Liver (tissue), 10 donors: ENCODE measurements at places on chromosomes 13 and 19.
A peak's percentile ranks its signal among the peaks of the same experiment; 100 is the strongest.

GRCh38 chr13:108629181-108629752 is at the start of gene MYO16:
TSS of gene MYO16 (plus strand) at chr13:108629611. CDS start at chr13:108629845, 234 bp downstream.
- no peak for DNase-seq

GRCh38 chr19:850221-850978 is 1.7 kb upstream of the ELANE start:
- DNase-seq: no peak

GRCh38 chr13:111460548-111461444 is 140.4 kb downstream of the TEX29 start:
- DNase-seq: peak; percentile 17

GRCh38 chr19:3151563-3152418 is 16.0 kb downstream of the GNA15 start:
- DNase-seq: no peak

GRCh38 chr19:43362179-43362578 is 8.7 kb downstream of the CD177 start:
- no peak for DNase-seq

- DNase-seq: no peak
Measured at GRCh38 chr13:73492811-73493210, 434.0 kb downstream of the KLF5 start.

DNA sequence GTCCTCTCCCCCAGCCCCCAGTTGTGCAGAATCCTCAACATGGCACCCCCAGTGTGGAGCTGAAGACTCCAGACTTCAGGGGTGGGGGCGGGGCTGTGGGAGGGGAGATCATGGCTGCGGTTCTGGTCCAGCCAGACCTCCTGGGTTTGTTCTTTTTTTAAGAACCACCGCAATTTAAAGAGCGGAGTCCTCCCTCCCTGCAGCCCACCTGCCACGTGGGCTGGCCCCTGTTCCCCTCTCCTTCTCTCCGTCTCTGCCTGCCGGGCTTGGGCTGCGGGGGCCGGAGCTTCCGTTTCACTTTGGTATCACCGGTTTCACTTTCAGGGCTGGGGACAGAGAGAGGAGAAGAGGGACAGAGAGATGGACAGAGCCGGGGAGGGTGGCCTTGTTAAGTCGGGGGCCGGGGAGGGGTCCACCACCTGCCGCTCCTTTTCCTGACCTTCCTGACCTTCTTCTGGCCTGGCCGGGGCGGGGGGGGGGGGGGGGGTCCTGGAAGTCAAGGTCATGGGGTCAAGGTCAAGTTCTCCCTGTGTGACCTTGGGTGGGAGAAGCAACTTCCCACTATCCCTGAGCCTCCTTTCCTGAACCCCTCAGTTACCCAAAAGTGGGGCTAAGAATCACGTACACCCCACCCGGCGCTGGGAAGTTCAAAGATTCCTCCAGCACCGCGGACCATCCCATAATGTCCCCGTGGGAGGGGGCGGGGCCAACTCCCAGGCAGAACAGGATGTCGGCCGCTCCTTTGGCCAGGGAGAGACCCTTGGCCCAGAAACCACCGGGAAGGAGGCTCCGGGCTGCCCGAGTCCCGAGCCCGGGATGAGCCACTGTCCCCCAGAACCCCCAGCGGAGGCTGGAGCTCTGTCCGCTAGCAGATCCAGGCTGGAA is 11.3 kb upstream of the ZBTB7A start:
- DNase-seq: no peak

DNA sequence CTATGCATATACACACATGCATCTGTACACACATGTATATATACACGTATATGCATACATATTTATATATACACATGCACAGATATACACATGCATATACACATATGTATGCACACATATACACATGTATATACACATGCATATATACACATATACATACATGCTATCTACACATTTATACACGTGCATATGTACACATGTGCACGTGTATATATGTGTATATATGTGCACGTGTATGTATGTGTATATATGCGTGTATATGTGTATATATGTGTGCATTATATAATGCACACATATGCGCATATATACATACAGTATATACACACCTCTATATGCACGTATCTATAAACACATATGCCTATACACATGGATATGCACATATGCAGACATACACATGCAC is 17.8 kb downstream of the ARHGEF7 start:
- DNase-seq: no peak

- DNase-seq: peak; percentile 76
Measured at GRCh38 chr19:44657211-44657921, 13.7 kb downstream of the PVR start.

DNA sequence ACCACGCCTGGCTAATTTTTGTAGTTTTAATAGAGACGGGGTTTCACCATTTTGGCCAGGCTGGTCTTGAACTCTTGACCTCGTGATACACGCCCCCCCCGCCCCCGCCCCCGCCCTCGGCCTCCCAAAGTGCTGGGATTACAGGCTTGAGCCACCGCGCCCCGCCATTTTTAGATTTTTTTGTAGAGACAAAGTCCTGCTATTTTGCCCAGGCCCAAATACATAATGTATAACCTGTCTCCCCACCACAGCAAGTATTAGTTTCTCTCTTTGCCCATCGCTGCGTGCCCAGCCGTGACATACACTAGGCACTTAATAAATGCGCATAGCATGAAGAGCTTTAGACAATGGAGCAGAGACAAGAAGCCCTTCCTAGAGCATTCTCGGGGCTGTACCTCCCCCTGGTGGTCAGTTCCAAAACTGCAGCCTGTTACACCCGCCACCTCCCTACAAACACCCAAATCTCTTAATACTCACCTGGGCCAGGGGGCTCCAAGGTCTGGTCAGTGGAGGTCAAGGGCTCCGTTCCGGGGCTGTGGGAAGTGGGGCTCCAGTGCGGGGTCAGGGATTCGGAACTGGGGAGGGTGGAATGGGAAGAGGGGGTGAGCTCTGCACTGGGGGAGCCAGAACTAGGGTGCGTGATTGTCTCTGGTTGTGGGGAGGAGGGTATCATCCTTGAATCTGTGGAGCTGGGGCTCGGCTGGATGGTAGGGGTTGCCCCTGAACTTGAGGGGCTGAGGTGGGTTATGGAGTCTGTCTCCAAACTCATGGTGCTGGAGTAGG is 22.5 kb downstream of the IQCN start:
- peak; percentile 87 for DNase-seq

- DNase-seq: no peak
Measured at GRCh38 chr13:29452773-29453616, 142.5 kb downstream of the SLC7A1 start.

DNA sequence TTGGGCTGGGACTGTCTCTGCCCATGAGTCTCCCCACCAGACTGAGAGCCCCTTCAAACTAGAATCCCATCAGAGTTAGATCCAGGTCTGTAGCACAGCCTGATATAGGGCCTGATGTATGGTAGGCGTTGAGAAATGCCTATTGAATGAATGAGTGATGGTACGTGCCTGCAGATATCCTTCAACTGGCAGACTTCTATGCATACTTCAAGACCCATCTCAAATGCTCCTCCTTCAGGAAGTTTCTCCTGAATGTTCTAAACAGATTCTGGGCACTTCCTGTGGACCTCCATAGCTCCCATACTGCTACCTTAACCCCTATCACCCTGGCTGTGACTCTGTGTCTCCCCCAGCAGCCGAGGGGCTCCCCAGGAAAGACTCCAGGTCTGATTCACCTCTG is 48.2 kb downstream of the KCNC3 start:
- no peak for DNase-seq

DNA sequence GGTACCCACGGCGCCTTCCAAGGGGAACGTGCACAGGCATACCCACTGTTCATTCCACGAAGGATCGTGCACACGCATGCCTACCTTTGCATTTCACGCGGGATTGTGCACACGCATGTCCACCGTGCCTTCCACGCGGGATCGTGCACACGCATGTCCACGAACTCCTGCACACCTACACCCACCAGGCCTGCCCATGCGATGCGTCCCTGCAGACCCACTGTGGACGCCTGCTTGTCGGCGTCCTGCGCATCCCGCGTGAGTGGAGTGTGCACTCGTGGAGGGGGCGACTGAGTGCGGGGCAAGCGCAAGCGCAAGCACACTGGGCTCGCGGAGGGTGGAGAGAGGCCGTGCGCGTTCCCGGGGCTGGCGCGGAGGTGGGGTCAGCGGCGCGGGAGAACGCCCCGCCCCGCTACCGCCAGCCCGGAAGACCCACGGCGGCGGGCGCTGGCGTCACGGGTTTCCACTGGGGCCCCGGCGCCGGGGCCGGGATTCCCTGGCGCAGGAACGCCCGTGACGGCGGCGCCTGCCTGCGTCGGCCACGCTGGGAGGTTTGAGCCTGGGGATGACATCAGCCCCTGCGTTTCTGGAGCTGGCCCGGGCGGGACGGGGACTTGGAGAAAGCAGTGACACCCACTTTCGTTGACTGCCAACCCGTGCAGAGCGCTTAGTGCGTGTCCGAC is 18.7 kb downstream of the GADD45B start:
- DNase-seq: no peak

- DNase-seq: no peak
Measured at GRCh38 chr13:114124431-114124830, 8.0 kb downstream of the RASA3 start.

DNA sequence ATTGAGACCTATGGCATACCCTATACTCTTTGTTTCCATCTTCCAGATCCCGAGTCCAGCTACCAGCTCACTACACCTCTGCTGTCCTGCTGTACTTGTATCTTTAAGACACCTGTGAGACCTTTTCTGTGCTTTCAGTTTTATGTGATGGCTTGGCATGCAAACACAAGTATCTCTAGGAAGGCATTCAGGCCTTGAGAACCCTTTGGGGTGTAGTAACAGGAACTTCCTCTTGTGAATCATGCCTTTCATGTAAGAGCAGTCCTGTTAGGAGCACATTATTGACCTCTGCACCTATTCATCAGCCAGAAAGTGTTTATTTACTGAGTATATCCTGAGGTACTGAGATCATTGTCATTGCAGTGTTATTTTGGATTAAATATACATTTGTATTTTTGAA is 87.0 kb upstream of the HTR2A start:
- DNase-seq: no peak

GRCh38 chr13:47502166-47502565 is 498.9 kb downstream of the SUCLA2 start:
- no peak for DNase-seq

- DNase-seq: no peak
Measured at GRCh38 chr19:3404324-3405260, 38.2 kb downstream of the NFIC start.

- DNase-seq: no peak
Measured at GRCh38 chr13:50742353-50742752, 101.1 kb downstream of the DLEU7 start.

DNA sequence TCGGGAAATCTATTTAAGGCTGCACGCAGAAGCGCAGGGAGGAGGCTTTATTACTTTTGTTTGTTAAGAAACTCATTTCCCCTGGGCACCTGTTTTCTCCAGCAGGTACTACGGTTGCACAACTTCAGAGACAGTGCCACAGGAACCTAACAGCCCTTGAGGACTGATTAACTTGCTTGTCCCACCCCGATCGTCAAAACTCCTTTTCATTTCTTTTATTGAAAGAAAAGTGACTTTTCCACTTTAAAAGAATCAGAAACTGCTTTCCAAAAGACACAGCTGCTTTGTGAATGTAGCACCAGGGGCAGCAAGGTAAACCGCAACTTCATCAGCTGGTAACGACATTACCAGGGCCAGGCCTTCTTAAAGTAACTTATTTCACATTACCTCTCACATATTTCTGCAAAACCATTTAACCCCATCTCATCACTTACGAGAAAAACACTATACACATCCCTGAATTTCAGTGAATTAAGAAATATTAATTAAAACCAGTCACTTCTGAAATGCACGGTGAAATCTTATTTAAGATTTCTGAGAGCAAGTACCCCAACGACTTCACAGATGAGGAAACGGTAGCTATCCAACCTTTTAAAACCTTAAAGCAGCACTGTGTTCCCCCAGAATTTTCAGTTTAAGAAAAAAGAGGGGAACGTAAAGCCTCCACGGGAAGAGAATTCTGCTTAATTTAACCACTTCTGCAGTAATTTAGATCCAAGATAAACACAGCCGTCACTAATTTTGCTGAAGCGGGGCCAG is 1.4 kb downstream of the ANKRD10 start:
- DNase-seq: no peak

GRCh38 chr13:30720172-30720869 is 15.0 kb upstream of the ALOX5AP start:
- DNase-seq: no peak

GRCh38 chr13:23644527-23645138 is 74.4 kb downstream of the TNFRSF19 start:
- no peak for DNase-seq

DNA sequence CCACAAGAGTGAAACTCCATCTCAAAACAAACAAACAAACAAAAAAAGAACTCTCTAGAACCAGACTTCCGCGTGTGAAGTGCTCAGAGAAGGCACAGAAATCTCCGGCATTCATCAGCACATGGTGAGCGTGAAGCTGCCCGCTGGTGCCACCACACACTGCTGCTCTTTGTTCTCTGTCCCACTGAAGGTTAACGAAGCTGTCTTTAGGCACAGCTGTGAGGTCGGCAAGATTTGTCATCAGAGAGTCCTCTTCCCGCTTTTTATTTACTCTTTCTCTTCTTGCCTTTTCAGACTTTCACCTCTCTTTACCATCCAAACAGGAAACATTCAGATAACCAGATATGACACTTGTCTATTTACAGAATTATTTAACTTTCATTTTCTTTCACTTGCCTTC is 115.2 kb upstream of the ARGLU1 start:
- no peak for DNase-seq

DNA sequence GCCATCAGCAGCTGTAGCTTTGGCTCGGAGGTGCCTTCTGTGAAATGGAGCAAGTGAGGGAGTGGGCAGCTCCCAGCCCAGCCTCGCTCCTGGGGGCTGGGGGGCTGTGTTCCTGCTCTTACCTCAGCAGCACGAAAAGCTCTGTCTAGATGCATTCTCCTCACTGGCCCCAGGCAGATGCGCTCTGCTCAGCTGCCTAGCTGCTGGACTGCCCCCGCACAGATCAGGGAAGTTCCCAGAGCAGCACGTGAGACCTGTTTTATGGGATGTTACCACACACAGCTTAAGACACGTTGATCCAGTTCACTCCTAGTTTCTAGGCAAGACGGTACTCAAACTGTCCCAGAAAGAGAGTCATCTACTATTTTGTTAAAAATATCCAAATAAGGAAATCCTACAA is 13.6 kb downstream of the LCP1 start:
- DNase-seq: no peak

DNA sequence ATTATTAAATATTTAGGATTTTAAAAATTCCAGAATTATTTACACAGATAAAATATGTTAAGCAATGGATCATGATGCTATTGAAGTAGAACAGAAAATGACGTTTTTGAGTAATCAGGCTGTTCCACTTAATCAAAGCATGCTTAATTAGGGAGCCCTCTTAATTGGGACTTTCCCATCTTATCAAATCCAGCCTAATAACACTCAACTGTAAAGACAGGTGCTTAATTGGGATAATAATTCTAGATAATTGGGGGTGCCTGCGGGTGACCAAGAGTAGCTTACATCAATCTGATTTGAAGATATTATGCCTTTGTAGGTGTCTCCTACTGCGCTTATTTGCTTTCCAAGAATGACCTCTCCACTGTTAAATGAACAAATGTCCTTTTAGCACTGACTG is 742.2 kb upstream of the SLITRK6 start:
- no peak for DNase-seq

- DNase-seq: no peak
Measured at GRCh38 chr19:37470216-37470615, 1.1 kb downstream of the ZNF570 start.
